H1 (cell line): ENCODE measurements at places on chromosomes 13 and 19.

GRCh38 chr19:3503036-3503572, 2.6 kb upstream of the DOHH start:
- no peak overlapping the region for H3K27ac ChIP-seq
- H3K36me3 ChIP-seq: no peaks in the 10 kb centered on the region
- H3K4me1 ChIP-seq: peaks cover 7% of the 10 kb centered on the region; the same call in 1 of the 2 replicates
- H3K27me3 ChIP-seq: no peaks in the 10 kb centered on the region
- no peak for DNase-seq

- peaks cover 8% of the 10 kb centered on the region for H3K4me1 ChIP-seq
- H3K36me3 ChIP-seq: no peaks in the 10 kb centered on the region
- H3K4me3 ChIP-seq: no peak overlapping the region
- peaks cover 11% of the 10 kb centered on the region for H3K27me3 ChIP-seq
- DNase-seq: no peak
Observed at GRCh38 chr19:45446295-45446694, 21.5 kb upstream of the FOSB start.

DNA sequence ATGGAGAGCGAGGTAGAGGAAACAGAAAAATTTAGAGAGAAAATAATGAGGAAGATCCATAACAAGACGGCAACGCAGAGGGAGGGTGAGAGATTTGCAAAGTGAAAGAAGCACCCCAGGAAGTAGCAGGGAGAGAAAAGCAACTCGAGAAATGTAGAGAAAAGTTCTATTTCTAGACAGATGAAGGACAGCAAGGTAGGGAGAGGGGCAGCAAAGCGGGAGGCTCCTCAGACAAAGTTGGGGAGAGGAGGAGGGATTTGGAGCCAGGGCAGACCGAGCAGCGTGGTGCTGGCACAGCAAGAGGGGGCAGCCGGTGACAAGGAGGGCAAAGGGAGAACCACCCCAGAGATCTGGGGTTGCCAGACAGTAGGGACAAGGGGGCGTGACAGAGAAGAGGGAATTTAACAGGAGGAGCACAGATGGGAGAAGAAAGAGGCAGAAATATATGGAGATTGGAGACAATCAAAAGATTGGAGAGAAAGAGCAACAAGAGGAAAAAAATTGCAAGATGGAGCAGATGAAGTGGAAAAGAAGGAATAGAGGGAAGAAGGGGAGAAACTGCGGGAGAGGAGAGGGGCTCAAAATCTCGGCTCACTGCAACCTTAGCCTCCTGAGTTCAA, 989 bp downstream of the ZNF766 start:
- H3K36me3 ChIP-seq: peaks cover 27% of the 10 kb centered on the region
- H3K27ac ChIP-seq: peak overlapping the region; percentile 93; the same call in 1 of the 2 replicates
- no peaks in the 10 kb centered on the region for H3K27me3 ChIP-seq
- no peaks in the 10 kb centered on the region; the same call in 1 of the 2 replicates for H3K4me1 ChIP-seq

- peaks cover 4% of the 10 kb centered on the region; the same call in 1 of the 2 replicates for H3K4me1 ChIP-seq
- no peaks in the 10 kb centered on the region for H3K27me3 ChIP-seq
- H3K36me3 ChIP-seq: peaks cover 10% of the 10 kb centered on the region; the same call in 1 of the 2 replicates
Observed at GRCh38 chr13:111270126-111270525, 50.3 kb upstream of the TEX29 start.

GRCh38 chr19:12346896-12347295, 13.5 kb upstream of the ZNF563 start:
- H3K4me3 ChIP-seq: no peak overlapping the region
- no peaks in the 10 kb centered on the region for H3K27me3 ChIP-seq
- no peak overlapping the region for H3K27ac ChIP-seq

DNA sequence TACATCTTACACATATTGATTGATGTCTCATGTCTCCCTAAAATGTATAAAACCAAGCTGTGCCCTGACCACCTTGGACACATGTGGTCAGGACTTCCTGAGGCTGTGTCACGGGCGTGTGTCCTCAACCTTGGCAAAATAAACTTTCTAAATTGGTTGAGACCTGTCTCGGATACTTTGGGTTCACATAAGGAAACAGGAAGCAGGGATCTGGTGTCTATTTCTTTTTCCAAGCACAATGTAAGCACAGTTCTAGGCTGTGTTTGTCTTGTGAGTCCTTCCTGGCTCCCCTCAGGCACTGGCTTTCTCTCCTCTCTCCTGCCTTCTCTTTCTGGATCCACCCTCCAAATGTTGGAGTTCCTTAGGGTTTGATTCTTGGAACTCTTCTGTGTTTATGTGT, 27.6 kb upstream of the TPT1 start:
- H3K27me3 ChIP-seq: no peaks in the 10 kb centered on the region
- no peak overlapping the region for H3K4me3 ChIP-seq
- no peaks in the 10 kb centered on the region for H3K36me3 ChIP-seq
- H3K4me1 ChIP-seq: peaks cover 2% of the 10 kb centered on the region

GRCh38 chr13:111329641-111330040, 9.2 kb downstream of the TEX29 start:
- no peaks in the 10 kb centered on the region; the same call in 1 of the 2 replicates for H3K4me1 ChIP-seq
- no peak overlapping the region for H3K27ac ChIP-seq
- H3K4me3 ChIP-seq: no peak overlapping the region
- no peaks in the 10 kb centered on the region for H3K36me3 ChIP-seq

DNA sequence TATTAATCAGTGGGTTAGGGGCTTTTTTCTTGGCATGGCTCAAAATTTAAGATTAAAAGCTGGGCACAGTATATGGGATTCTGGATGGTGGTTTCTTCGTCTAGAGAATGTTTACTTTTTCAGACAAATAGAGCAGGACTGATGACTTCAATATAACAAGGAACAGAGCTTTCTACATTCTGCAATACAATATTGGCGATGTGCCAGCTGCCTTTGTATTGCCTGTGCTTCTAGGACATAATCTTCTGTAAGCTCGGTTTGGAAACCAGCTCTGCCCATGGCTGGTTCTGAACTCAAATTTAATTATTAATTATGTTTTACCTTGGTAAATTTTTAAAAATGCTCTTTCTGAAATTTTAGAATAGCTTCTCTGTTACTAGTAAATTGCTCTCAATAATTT, 139.1 kb upstream of the TRPC4 start:
- H3K27me3 ChIP-seq: no peaks in the 10 kb centered on the region
- no peak overlapping the region for H3K4me3 ChIP-seq
- H3K4me1 ChIP-seq: no peaks in the 10 kb centered on the region
- DNase-seq: no peak

DNA sequence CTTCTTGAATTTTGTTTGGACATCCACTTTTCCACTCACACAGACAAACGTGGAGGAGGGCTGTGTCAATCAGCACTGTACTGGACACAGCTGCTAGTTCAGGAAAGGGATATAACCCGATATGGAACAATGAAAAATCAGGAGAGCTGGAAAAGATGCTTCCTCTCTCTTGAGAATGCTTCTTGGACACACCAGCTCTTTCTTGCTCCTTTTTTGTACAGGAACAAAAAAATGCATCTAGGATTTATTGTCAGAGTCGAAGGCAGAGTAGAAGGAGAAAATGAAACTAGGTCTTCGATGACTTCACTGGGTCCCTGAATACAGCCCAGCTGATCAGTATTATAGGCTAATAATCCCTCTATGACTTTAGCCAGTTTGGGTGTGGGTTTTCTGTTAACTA, 62.2 kb downstream of the PEG3 start:
- H3K27ac ChIP-seq: no peak overlapping the region
- no peak for DNase-seq
- H3K36me3 ChIP-seq: no peaks in the 10 kb centered on the region

GRCh38 chr13:26228096-26228495, 6.0 kb upstream of the RNF6 start:
- no peak for DNase-seq
- no peaks in the 10 kb centered on the region for H3K36me3 ChIP-seq
- no peaks in the 10 kb centered on the region for H3K4me1 ChIP-seq
- H3K27ac ChIP-seq: no peak overlapping the region

- no peak overlapping the region for H3K27ac ChIP-seq
- no peak overlapping the region for H3K4me3 ChIP-seq
- no peaks in the 10 kb centered on the region for H3K4me1 ChIP-seq
- no peaks in the 10 kb centered on the region for H3K27me3 ChIP-seq
- no peak for DNase-seq
- no peaks in the 10 kb centered on the region for H3K36me3 ChIP-seq
Observed at GRCh38 chr13:47287291-47287751, 390.5 kb upstream of the HTR2A start.

DNA sequence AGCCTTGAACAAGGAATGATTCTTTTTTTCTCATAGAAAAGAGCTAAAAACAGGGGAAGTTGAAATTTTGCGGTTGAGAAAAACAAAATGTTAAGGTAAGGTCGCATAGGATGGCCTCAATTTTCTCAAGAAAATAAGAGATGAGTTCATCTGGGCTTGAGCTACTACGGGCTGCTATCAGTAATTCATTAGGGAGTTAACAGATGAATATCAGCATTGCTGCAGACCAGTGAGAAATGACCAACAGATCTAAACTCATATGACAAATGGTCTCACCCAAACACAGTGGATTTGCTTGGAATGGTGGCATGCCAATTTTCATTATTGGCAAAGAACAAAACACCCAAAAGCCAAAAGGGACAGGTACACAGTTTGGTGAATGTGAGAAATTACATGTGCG, 56.6 kb downstream of the GPC6 start:
- H3K27ac ChIP-seq: no peak overlapping the region
- no peaks in the 10 kb centered on the region for H3K36me3 ChIP-seq
- no peak for DNase-seq
- no peak overlapping the region for H3K4me3 ChIP-seq
- H3K4me1 ChIP-seq: no peaks in the 10 kb centered on the region
- no peaks in the 10 kb centered on the region for H3K27me3 ChIP-seq

DNA sequence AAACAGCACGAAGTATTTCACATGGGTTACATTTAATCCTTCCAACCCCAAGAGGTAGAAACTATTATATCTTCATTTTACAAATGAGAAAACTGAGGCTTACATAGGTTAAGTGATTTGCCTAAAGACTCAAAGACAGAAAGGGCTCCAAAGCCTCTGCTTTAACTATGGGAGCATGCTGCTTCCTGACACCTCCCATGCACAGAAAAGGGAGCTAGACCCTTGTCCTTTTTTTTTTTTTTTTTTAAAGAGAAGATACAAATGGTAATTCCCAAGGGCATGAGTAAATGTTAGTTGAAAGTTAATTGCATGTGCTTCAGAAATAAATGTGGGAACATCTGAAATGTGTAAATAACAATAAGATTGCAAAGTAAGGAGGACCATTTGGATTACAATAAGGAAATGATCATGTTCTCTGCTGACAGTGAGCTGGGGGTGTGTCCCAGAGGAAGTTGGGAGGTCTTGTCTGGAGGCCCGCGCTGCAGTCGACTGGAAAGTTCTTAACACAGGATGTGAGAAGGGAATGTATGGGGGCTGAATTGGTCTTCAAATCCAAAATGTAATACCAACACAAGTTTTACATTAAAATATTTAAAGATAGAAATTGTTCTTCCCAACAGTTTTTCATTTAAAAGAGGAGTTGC, 500.3 kb downstream of the KLF12 start:
- DNase-seq: no peak
- H3K27ac ChIP-seq: no peak overlapping the region
- H3K27me3 ChIP-seq: no peaks in the 10 kb centered on the region
- no peak overlapping the region for H3K4me3 ChIP-seq
- no peaks in the 10 kb centered on the region for H3K4me1 ChIP-seq
- no peaks in the 10 kb centered on the region for H3K36me3 ChIP-seq

DNA sequence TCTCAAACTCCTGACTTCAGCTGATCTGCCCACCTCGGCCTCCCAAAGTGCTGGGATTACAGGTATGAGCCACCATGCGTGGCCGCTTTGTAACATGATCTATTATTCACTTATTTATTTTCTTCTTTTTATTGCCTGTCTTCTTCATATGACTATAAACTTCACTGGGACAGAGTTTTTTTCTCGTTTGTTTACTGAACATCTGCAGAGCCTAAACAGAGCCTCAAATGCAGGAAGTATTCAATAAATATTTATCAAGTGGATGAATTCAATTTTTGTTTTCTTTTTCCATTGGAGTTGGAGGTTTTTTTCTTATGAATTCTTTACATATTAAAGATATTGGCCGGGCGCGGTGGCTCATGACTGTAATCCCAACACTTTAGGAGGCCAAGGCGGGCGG, 54.7 kb downstream of the SKA3 start:
- no peak overlapping the region for H3K4me3 ChIP-seq
- DNase-seq: no peak
- H3K4me1 ChIP-seq: peaks cover 6% of the 10 kb centered on the region
- H3K36me3 ChIP-seq: no peaks in the 10 kb centered on the region; the same call in 1 of the 2 replicates
- no peaks in the 10 kb centered on the region for H3K27me3 ChIP-seq
- H3K27ac ChIP-seq: no peak overlapping the region

GRCh38 chr19:36093146-36093662, 17.7 kb upstream of the OVOL3 start:
- peaks cover 27% of the 10 kb centered on the region for H3K36me3 ChIP-seq
- DNase-seq: no peak
- H3K27me3 ChIP-seq: no peaks in the 10 kb centered on the region
- H3K4me3 ChIP-seq: no peak overlapping the region
- H3K4me1 ChIP-seq: no peaks in the 10 kb centered on the region

DNA sequence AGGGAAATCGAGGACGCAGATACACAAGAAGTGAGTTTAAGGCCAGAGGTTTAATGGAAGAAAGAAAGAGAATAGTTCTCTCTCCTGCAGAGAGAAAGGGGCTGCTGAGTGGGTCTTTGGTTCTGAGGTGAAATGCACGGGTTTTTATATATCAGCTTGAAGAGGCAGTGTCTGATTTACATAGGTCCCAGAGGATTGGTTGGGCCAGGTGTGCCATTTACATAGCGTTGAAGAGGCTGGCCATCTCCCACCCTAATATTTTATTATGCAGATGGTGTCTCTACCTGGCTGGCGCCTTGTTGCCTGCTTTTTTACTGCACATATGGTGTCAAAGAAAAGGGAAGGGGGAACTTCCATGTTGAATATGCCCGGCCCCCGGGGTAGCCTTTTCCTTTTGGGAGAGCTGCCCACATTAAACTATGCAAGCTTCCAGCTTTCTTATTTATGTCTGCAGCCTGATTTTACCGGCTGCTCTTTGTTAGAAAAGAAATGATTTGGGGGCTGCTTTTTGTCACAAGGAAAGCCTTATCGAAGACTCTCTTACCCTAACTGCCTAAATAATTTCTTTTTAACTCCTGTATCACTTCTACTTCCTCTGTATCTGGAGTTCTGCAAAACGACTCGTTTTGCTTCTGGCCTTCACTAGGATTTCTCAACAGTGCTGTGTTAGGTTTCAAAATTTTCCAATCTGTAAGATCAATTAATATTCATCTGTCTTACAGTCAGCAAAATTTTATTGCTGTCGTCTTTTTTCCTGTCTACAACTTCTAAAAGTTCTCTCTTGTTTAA, 268.5 kb downstream of the B3GLCT start:
- H3K27me3 ChIP-seq: no peaks in the 10 kb centered on the region
- H3K4me3 ChIP-seq: no peak overlapping the region
- peaks cover 4% of the 10 kb centered on the region for H3K4me1 ChIP-seq
- no peak overlapping the region for H3K27ac ChIP-seq
- H3K36me3 ChIP-seq: no peaks in the 10 kb centered on the region
- no peak for DNase-seq

DNA sequence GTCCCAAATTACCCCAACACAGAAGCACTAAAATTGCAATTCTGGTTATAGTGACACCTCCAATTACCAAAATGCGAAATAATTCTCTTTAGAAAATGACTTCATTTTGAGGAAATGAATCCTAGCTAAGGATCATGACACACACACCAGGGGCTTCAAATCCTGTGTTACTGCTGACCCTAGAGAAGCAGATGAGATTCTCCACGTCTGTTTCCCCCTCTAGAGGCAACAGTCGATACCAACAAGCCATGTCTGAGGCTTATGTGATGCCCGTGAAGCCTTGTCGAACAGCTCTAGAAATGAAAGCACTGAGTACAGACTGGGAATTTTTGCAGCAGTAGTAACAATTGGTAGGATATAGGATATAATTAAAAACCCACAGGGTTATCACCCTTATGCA, 153.6 kb upstream of the TMTC4 start:
- no peak overlapping the region for H3K4me3 ChIP-seq
- H3K27me3 ChIP-seq: no peaks in the 10 kb centered on the region
- H3K27ac ChIP-seq: no peak overlapping the region
- peak; percentile 3 for DNase-seq
- no peaks in the 10 kb centered on the region for H3K36me3 ChIP-seq
